ENCODE measurements at places on chromosomes 3 and 15.

DNA sequence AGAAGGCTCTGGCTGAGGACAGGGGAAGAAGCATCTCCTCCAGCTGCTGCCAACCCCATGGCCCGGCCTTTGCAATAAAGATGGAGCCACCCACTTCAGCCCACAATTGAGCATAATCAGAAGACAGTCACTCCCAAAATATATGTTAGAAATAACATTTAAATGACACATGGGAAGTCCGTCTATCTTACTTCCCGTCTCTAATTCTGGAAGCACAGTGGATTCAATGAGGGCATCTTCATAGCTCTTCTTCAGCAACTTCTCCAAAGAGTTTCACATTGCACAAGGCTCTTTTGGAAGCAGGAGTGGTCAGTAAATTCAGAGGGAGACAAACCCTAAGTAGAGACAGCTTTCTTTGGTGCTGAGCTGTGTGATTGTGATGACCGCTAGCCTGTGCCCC is 67.0 kb upstream of the SEC61A1 start:
- no peak for DNase-seq

DNA sequence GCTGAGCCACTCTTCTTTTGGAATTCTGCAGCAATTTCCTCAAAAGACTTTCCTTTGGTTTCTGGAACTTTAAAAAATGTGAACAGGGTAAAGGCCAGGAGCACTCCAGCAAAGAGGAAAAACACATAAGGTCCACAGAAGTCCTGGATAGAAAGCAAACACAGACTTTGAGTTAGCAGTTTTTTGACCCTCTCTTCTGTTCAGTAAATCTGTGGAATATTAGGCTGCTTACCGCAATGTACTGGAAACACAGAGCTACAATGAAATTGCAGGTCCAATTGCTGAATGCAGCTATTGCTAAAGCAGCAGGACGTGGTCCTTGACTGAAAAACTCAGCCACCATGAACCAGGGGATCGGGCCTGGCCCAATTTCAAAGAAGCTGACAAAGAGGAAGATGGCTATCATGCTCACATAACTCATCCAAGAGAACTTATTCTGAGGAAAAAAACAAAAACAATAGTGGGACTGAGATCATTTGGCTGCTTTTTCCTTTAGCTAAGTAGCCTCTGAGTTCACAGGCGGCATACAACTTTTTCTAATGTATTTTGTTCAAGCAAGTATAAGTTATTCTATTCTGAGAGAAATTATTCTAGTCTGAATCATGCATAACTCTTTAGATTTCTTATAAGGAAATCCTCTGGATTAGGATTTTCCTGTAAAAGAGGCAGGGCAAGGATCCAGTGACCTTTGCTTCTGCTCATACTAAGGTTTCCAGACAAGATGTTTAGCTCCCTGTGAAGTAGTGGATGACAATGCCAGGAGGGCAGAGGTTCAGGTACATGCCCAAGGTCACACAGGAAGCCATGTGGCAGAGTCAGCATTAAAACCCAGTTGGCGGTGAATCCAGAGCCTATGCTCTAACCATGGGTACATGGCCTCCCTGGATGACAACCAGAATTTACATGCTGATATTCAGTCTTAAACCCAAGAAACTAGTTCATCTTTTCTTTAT is 28.3 kb downstream of the SLC2A2 start:
- DNase-seq, result no peak

GRCh38 chr3:172560026-172560425 is 36.8 kb upstream of the TNFSF10 start:
- DNase-seq, result no peak

- no peak for DNase-seq
These were observed 1.4 kb downstream of the PTPRG start for GRCh38 chr3:61562721-61563312.

GRCh38 chr3:115007966-115008365 is 139.1 kb downstream of the ZBTB20 start:
- no peak for DNase-seq

DNA sequence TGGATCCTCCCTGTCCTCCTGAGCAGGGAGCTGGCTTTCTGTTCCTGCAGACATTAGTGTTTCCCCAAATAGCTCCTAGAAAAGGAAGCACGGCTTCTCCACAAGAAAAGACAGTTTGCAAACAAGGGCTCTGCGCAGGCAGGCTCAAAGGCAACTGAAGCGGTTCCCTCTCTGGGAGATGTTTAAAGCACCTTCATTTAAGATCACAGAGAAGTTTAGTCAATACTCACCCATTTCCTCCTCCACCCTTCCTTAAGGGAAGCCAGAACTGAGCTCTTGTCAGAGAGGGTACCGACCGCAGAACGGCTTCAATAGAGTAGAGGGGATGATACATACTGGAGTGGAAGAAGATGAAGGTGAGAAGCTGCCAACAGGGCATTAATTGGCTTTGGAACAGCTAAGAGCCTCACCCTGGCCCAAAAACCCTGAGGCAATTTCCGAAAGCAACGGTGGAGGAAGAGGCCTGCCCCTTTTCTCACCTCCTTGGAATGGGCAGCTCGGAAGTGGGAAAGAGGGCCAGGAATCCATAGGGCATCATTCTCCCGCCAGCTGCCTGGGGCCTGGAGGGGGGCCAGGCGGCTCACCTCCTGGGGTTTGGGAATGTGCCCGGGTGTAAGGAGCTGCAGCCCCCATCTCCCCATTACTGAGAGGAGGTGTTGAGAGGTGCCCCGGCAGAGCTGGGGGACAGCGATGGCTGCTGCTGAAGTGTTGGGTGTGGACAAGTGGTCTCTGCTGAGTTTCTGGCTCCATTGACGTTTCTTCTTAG is 4.8 kb upstream of the EPHB3 start:
- DNase-seq, result no peak

DNA sequence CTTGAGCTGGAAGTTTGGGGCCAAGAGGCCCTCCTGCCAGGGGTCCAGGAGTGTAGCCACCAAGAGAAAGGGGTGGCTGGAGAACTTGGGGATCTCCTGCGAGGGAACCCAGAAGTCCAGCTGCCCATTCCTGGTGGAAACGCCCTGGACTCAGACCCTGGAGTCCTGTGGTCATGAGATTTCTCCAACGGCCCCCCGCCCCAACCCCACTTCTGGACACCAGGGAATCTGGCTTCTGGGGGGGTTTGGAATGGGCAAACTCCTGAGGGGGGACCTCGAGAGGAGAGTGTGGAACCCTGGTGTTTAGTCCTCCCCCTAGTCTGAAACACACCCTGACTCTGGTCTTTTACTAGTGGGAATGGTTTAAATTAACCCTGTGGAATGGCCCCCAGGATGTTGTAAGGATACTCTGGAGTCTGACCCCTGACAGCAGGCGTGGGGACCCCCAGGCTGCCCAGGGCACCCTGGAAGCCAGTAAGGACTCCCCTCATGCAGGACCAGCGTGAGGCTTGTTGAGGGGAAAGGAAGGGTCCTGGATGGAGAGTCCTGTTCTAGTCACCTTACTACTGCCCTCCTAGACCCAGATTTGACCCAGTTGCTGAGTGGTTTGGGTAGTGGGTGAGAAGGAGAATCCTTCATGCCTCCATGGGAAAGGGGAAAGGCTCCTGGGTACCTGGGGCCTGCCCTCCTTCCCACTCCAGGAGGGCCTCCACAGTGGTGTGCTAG is 540 bp downstream of the KLHDC8B start:
- DNase-seq, result no peak

GRCh38 chr3:47533996-47534454 is 20.5 kb upstream of the ELP6 start:
- DNase-seq, result no peak

- DNase-seq, result no peak
These were observed 20.7 kb downstream of the MRPS22 start for GRCh38 chr3:139364549-139364948.

DNA sequence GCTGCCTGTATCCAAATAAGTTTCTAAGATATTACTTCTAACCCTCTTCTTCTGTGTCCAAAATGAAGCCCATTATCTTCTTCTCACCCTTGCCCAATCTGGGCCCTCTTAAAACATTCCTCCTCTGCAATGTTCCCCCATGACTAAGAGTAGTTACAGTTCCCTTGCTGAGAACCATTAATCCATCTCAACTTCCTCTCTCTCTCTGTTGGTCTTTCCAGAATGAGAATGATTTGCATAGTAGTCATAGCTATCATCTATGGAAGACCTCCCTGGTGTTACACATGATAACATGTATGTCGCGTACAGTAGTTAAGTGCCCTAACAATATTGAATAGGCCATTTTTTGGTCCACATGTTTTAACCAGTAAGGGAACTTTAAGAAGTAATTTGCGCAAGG is 177.9 kb downstream of the ANXA2 start:
- DNase-seq, result no peak

GRCh38 chr15:55900019-55900418 is 93.4 kb downstream of the NEDD4 start:
- DNase-seq, result no peak

GRCh38 chr3:46112296-46112695 is 85.0 kb upstream of the XCR1 start:
- no peak for DNase-seq

Data from thoracic aorta (tissue), 2 donors.